ENCODE measurements at places on chromosomes 7 and 10. TPM values are rescaled to one million over a fixed set of nuclear protein-coding genes. Genes with fewer than 3 reads are reported as not detected.

Gene CYP2C19
- not detected for total RNA-seq

Gene ANLN
- 64.2 TPM for total RNA-seq

Gene PRSS1
- not detected for total RNA-seq

Gene OPN1SW
- total RNA-seq: not detected

Gene SLC26A4
- total RNA-seq: 0.99 TPM

Gene CCDC7
- total RNA-seq: 5.8 TPM

Gene SPDYE5
- total RNA-seq: not detected

Gene SEMA3E
- total RNA-seq: 0.28 TPM

Gene CALHM3
- not detected for total RNA-seq

Gene ODAD2
- 0.36 TPM for total RNA-seq

Gene ARPC1A
- total RNA-seq: 224 TPM

Gene ANKRD61
- 0.09 TPM for total RNA-seq

Gene TRPV5
- total RNA-seq: not detected

Gene SFTPA1
- total RNA-seq: not detected

Gene ZNF239
- total RNA-seq: 2.9 TPM

Gene AKR1C4
- not detected for total RNA-seq

Gene ACTR3C
- total RNA-seq: not detected

Gene LIPF
- total RNA-seq: not detected

Gene DHX32
- total RNA-seq: 35.7 TPM

Gene SMKR1
- total RNA-seq: 0.28 TPM

Gene C10orf62
- total RNA-seq: not detected

Gene CLDN3
- 0.09 TPM for total RNA-seq

Gene STOX1
- 0.09 TPM for total RNA-seq

Gene CDC123
- 212 TPM for total RNA-seq

Gene FAM107B
- total RNA-seq: 73.5 TPM

Gene PARG
- 32.9 TPM for total RNA-seq

Gene SPDYE8
- not detected for total RNA-seq

Gene ARMC10
- 34.2 TPM for total RNA-seq

Gene PKD2L1
- total RNA-seq: not detected

Gene PROSER2
- total RNA-seq: 5.0 TPM

Gene DDC
- total RNA-seq: not detected

Gene CACNB2
- total RNA-seq: not detected

Gene SLC18A2
- total RNA-seq: not detected

Gene ANXA8L1
- total RNA-seq: not detected

Gene DIP2C
- 5.0 TPM for total RNA-seq

Gene IKZF1
- not detected for total RNA-seq

Gene HMX2
- total RNA-seq: not detected

Gene PLEKHS1
- total RNA-seq: not detected

Gene ASAH2
- total RNA-seq: 0.63 TPM

Gene COL13A1
- 18.3 TPM for total RNA-seq

Gene VAX1
- total RNA-seq: not detected

Gene RSPH10B2
- 0.19 TPM for total RNA-seq

Gene MMS19
- total RNA-seq: 83.9 TPM

Gene PPP1R3C
- total RNA-seq: 0.72 TPM

Gene DOCK4
- 199 TPM for total RNA-seq

Gene TAX1BP1
- 81.1 TPM for total RNA-seq

Gene CTTNBP2
- total RNA-seq: not detected

Gene NRBF2
- 20.1 TPM for total RNA-seq

Measured in endothelial cell of coronary artery (primary cell).